Sigmoid colon (tissue), 7 donors: ENCODE measurements at places on chromosomes 2 and 18.

DNA sequence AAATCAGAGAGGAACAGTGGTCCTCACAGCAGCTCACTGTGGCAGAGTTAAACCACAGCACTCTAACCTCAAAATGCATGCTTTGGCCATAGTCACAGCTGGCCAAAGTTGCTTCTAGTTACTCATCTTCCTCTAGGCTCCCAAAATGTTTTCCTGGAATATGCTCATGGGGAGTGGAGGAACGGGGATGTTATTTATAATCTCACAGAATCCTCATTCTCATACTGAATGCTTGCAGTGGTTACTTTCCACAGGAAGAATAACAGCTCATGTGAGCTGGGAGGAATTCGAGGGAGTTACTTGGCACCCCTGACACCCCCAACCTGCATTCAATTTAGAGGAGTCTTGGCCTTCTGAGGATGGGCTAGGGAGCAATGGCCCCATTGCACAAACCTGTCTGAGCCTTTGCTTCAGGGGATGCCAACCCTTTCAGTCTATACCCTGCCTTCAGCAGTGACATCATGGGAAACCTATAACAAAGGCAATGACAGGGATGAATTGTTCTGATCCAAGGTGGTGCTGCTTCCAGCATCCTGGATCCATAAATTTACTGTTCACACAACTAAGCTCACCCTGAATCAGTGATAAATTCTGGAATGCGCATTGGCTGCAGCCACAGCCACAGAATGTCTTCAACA is 22.4 kb upstream of the CCBE1 start:
- DNase-seq, result no peak

DNA sequence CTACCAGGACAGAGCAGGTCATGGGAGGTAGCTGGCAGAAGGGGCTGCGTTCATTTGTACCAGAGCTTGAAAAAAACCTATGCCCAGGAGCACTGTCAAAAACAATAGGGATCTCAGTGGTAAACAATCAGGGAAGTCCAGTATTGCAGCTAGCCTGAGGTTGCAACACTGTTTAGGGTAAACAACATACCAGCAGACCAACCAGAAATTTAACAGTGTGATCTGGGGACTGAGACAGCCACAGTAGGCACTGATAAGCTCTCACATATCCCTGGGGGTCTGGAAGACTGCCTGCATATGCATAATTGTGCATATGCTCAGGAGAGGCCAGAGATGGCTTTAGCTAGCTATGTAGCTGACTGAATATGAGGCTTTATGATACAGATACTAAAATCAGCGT is 12.0 kb upstream of the ZCCHC2 start:
- DNase-seq, result no peak

- no peak for DNase-seq
These were observed 36.4 kb upstream of the IL1R1 start for GRCh38 chr2:102106133-102106556.

DNA sequence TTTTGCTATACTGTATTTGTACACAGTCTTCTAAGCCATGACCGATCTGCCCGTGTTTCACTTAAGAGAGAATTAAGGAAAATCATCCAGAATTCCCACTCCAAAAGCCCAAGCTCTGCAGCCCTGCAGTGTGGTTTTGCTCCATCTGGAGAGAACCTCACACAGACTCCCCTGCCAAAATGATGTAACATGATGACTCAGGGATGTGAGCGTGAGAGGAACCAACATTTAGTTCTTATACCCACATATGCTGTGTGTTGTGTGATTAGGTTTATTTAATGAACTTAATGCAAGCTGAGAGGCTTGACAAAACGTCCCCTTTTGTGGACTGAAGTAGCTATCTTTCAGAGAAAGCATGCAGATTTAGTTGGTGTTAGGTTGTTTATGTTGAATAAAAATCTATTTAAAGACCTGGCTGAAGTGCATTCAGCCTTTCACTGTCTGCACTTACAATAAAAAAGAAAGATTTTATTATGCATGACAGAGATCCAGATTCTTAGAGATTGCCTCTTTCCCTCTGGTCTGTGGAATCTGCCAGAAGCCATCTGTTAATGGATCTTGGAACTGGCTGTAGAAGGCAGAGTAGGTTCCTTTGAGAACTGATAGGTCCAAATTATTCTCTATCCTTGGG is 6.3 kb downstream of the RAB12 start:
- DNase-seq, result peak; percentile 74
